ENCODE measurements at places on chromosomes 12 and 14.

DNA sequence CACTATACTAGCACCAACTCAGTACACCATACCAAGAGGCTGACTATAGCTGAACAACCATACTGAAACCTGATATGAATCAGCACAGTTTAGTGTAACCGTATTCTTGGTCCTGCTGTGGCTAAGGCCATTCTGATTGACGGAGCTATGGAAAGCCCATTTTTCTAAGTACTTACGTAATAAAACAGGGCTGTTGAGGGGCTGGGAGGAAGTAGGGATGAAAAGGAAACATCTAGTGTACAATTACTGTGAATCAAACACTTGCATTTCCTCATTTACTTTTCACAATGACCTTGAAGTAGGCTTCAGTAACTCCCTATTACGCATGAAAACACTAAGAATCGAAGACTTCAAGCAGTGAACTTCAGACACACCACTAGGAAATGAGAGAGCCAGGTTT lies 198.2 kb downstream of the BTG1 start:
- DNase-seq, result no peak

GRCh38 chr12:74752215-74752614 lies 214.6 kb downstream of the ATXN7L3B start:
- DNase-seq, result no peak

GRCh38 chr14:60257865-60258264 lies 8.8 kb downstream of the PPM1A start:
- DNase-seq, result no peak

- DNase-seq, result no peak
Measured at GRCh38 chr14:39212693-39213092, 21.0 kb upstream of the MIA2 start.

- no peak for DNase-seq
Measured at GRCh38 chr12:98635657-98636323, 8.8 kb downstream of the IKBIP start.

DNA sequence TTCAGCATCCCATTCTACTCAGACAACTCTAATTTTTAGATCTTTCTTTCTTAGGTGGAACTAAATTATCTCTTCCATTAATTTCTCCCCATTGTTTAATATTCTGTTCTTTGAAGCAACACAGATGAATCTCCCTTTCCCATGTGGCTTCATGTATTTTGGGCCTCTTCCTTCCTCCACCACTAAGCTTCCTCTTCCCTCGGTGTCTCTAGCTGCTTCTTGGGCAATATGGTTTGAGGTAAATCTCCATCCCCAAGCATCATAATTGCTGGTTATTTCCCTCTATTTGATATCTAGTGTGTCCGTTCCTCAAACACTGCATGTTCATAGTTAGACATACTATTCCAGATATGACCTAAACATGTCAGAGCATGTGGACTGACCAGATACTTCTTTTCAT lies 119.2 kb downstream of the PELI2 start:
- DNase-seq, result no peak

- DNase-seq, result no peak
Measured at GRCh38 chr12:24227551-24227950, 278.1 kb upstream of the SOX5 start.

DNA sequence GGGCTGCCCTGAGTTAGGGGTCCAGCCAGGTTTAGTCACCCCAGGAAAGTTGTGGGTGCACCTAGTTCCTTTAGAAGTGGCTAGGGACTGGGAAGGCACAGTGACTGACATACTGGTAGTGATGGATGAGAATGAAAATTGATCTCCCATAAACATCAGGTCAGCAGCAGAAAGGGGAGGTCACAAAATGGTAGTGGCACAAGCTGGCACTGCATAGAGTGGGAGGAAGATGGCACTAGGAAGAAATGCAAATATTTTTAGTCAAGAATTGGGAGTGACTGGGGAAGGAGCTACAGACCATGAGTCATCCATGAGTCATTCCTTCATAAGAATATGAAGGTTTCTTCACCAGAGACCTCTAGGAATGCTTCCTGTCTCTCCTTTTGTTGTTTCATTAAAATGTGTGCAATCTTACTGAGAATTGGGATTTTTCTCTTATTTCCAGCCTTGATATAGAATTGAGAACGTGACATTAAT lies 198.3 kb upstream of the AMIGO2 start:
- DNase-seq, result no peak

DNA sequence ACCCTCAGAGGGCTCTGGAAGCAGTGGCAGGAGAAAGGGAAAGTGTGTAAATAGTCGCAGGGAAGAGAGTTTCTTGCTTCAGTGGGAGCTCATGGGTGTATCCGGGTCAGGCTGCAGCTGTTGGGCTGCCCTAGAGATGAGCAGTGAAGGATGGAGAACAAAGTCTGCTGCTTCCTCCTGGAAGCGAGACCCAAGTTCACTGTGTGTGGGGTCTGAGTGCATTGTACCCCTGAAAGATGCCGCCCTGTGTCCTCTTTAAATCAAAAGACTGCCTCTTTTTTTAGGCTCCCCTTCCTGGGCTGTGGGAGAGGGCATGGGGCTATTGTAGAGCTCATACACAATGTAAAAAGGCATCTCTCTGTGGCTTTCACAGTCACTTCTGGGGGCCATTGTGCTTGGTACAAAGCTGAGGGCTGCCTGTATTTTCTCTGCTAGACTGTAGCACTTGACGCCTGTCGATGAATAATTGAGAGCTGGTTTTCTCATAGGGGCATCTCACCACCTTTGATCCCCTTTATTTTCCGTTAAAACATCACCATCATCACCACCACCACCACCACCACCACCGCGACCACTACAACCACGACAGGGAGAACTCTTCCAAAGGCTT lies 16.7 kb downstream of the CHST11 start:
- no peak for DNase-seq

DNA sequence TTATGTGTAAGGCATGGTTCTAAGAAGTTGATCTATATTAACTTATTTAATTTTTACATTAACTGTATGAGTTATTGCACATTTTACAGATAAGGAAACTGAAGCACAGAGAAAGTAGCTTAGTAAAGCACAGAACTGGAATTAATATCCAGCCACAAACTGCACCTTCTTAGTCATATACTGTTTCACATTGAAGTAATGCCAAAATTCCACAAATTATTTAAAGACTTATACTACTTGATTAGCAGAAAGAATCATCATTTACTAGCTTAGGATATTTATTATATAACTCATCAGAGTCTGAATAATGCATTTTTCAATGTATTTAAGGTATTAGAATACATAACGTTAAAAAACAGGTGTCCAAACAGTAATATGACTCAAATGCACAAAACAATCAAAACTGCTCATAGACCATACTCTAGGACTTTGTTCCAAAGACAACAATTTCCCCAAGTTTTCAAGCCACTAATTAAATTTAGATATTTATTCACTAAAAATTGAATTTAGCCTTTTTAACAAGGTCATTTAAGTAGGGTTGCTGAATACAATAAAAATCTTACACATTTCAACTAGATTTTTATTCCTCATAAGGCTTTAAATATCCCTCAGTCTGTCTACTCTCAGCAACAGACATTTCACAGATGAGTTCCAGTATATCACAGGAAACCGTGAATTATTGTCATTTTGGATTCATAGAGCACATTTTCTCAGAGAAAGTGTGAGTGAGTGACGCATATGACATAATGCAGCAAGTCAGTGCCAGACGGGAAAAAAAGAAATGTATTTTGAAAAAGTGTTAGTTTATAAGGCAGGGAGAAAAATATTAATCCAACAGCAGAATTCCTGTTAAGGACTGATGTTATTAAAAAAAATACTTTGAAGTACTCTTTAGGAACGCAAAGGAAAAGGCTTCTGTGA lies 782.5 kb downstream of the TMTC2 start:
- DNase-seq, result no peak

DNA sequence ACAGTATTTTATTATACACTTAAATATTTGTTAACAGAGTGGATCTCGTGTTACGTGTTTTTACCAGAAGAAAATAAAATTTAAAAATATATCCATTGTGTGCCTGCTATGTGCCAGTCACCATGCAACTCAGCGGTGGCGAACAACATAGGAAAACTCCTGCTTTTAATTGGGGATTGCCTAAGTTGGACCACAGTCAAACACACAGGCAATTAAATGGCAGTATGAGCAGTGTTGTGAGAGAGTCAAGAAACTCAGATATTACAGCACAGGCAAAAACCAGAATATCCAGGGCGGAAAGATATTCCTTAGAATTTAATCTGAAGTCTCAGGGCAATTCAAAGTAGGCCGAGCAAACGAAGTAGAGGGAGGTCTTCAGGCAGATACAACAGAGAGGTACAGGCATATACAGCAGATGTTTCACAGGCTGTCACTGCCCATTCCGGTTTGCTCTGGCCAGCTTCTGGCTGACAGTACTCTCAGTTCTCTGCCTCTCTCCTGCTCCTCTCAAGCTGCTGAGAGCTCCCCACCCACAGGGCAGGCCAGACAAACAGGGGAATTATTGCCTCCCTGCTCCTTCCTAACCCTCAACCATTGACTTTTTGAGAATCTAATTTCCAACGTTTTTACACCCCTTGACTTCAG lies 540.2 kb upstream of the TMEM132C start:
- DNase-seq, result no peak

- DNase-seq, result no peak
Measured at GRCh38 chr14:99822800-99823455, 29.7 kb downstream of the EML1 start.

GRCh38 chr14:72488514-72488913 lies 405.4 kb downstream of the DPF3 start:
- no peak for DNase-seq

- no peak for DNase-seq
Measured at GRCh38 chr12:120571299-120571698, 9.9 kb downstream of the POP5 start.

DNA sequence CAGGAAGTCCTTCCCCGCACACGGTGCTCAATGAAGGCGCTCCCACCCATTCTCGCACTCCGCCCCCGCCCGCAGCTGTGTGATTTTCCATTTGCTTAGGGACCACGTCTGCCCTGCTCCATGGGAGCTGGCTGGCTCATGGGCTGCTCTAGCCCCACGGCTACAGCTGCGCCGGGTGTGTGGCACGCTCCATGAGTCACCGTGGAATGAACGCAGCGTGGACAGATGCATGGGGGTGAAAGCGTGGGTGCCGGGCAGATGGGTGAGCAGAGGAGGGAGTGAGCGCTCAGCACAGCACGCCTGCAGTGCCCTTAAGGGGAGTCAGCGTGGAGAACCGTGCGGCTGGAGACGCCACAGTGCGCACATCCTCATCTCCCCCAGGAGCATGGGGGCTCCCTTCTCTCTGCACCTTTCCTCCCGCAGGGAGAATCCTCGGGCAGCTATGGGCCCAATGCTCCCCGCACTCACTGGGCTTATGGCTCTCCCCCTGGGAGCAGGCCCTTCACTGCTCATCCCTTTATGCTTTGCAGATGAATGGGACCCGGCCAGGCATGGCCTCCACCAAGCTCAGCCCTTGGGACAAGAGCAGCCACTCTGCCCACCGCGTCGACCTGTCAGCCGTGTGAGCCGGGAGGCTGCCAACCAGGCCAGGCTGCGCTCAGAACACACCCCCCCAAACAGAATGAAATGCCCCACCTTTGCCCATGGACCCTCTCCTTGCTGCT lies 185.1 kb downstream of the ADGRD1 start:
- DNase-seq, result no peak

- no peak for DNase-seq
Measured at GRCh38 chr14:104869669-104870367, 4.8 kb downstream of the CEP170B start.

- no peak for DNase-seq
Measured at GRCh38 chr12:72602581-72602980, 330.4 kb downstream of the TRHDE start.
